ENCODE measurements at places on chromosomes 3 and 15. TPM values are rescaled to one million over a fixed set of nuclear protein-coding genes. Genes with fewer than 3 reads are reported as not detected.

DNA sequence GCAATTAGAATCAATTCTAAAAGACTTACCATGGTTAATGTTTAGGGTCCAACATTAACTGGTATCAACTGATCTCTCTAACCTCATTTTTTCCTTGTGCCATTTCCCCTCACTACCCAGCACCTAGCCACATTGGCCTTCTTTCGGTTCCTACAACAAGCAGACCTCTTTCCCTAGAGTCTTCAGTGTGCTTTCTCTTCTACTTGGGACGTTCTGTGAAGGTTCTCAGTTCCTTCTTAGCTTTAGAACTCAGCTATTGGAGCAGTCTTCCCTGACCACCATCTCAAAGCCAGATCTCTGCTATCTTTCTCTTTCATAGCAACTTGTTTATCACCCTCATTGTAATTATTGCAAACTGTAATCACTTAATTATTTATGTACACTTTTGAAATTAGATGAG lies 31.5 kb upstream of the MINDY4B start:
- DNase-seq: no peak

- DNase-seq: peak; percentile 61
These were observed 32.7 kb downstream of the SLC41A3 start for GRCh38 chr3:126051234-126051633.

DNA sequence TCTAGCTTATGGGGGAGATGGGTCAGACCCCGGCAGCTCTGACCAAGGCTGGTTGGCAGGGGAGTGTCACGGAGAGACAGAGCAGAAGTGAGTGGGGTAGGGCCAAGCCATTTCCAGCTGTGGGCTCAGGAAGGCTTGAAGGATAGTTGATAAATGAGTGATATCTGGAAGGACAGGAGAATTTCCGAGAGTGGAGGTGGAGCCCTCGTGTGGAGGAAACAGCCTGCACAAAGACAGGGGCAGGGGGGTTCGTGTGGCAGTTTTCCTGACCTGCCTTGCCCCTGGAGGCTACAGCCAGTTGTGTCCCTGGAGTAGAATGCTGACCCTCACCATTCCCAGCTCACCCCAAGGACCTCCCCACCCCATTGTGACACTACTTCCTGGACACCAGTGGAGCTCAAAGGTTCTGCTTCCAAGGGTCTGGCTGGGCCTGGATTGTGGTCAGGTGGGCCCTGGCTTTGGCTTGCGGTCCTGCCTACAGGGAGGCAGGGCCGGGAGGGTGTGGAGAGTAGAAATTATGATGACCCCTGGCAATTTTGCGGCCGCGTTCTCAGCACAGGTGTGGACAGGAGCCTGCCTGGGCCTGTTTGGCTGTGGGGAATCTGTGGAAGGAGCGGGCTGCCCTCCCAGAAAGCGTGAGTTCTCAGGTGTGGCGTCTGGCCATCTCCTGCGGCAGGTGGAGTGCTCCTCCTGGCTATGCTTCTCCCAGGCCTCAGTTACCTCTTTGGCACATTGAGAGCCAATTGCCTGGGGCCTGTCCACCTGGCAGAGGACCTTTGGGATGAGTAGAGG lies at the start of gene SLC22A14:
Gene SLC22A14 (plus strand): TSS at position 400 of the 792 bp plus-strand sequence. CDS start 23,733 bp downstream, outside the sequence.
- DNase-seq: no peak

GRCh38 chr3:35194666-35195065 lies 444.7 kb upstream of the ARPP21 start:
- no peak for DNase-seq

GRCh38 chr3:123841476-123842238 lies 42.5 kb downstream of the MYLK start:
- DNase-seq: no peak

GRCh38 chr15:45847645-45848044 lies 212.8 kb downstream of the SQOR start:
- DNase-seq: no peak

GRCh38 chr3:195385526-195385925 lies 57.3 kb downstream of the ACAP2 start:
- no peak for DNase-seq

GRCh38 chr3:34012102-34012461 lies 213.7 kb downstream of the PDCD6IP start:
- no peak for DNase-seq

- DNase-seq: no peak
These were observed 19.3 kb upstream of the TSC22D2 start for GRCh38 chr3:150388498-150389418.

- DNase-seq: no peak
These were observed 5.2 kb upstream of the EBLN2 start for GRCh38 chr3:73056014-73056844.

GRCh38 chr15:58096529-58097084 lies 31.1 kb upstream of the ALDH1A2 start:
- DNase-seq: no peak

DNA sequence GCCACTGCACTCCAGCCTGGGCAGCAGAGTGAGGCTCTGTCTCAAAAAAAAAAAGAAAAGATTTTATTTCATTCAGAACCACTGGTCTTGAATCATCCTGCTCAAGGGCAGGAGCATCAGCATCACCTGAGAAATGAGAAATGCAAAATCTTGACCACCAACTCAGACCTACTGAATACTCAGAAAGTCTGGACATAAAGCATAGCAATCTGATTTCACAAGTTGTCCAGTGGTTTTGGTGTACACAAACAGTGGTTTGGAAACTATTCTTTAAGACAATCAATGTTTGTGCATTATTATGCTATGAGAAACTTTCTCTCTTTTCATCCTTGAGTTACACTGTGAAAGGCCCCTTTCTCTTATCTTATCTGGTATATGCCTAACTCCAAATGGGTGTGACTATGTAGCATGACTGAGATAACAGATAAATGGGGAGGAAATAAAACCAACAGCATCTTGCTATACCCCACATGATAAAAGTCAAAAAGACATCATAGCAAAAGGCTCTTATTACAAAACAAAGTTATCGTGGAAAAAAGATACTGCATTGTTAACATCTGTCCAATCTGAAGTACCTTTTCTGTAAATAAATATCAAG lies 174.2 kb upstream of the STT3B start:
- DNase-seq: no peak

- DNase-seq: no peak
These were observed 30.5 kb upstream of the TCF12 start for GRCh38 chr15:56887782-56888438.

GRCh38 chr3:15291589-15292541 lies 40.5 kb downstream of the SH3BP5 start:
- DNase-seq: peak; percentile 72

GRCh38 chr3:193772422-193772763 lies 179.4 kb downstream of the OPA1 start:
- no peak for DNase-seq

- peak; percentile 49 for DNase-seq
These were observed 4.7 kb downstream of the PLA2G4F start for GRCh38 chr15:42151736-42152135.

DNA sequence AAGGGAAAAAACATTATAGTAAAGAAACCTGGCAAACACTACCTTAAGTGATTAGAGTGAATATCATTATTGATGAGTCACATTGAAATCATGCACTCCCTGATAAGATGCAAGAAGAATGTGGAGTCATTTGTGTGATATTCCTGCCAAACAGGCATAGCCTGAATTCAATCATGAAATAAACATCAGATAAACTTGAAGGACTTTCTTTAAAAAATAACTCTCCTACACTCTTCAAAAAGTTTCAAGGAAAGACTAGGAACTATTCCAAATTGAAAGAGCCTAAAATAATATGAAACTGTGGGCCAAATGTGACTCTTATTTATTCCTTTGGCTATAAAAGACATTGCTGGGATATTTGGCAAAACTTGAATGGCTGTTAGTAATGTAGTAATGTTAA lies 625.7 kb upstream of the LMCD1 start:
- DNase-seq: no peak

DNA sequence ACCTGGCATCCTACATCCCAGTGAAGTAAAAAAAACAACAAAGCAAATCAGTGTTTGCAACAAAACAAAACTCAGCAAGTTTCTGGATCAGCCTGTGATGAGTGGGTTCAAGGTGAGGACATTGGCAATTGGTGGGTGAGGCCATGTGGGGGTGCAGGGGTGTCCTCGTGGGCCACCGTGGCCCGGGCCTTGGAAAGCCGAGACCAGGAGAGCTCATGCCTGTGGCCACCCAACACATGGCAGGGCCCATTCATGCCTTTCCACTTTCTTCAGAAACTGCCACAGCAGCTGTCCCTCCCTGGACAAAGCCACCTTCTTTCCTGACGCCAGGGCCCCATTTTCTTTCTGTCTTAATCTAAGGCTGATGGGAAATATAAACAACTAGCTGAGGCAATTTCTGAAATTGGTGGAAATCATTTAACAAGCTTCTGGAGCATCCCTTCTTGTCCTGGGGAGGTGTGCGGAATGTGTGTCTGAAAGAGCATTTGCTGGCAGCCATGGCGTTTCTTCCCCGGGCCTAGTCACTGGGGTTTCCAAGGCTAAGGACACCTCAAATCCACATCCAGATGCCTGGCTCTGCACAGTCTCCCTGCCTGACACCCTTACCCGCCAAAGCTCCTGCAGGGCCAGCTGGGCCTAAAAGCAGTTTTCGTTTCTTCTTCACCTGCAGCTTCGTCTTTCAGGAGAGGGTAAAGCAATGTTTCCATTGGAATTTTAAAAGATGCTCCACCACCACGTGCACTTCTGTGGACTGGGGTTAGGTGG lies 34.1 kb upstream of the SFMBT1 start:
- peak; percentile 61 for DNase-seq

GRCh38 chr15:48748535-48748934 lies 62.3 kb downstream of the CEP152 start:
- no peak for DNase-seq

- no peak for DNase-seq
These were observed 329.1 kb downstream of the VPS13C start for GRCh38 chr15:61731099-61731498.

- no peak for DNase-seq
These were observed 126.1 kb downstream of the AQP9 start for GRCh38 chr15:58264053-58264971.

DNA sequence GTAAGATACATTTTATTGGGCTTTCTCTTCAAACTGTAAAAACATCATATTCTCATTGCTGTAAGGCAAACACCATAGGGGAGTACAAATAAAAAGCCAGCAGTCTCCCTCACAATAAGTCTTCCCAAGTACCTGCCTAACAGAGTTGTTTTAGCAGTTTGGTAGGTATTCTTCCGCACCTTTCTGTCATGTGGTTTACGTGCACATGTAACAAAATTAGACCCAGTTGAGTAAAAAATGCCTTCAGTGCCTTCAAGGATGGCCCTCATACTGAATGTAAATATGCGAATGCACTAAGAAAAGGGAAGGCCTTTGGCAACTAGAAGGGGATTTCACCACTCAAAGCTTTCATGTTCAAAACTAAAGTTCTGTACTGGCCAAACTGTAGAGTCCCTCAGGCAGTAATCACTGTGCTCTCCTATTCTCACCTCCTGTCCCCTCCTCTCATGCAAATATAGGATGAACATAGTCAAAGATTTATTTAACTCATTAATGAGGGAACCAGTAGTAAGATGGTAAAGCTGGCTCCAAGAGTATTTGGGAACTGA lies 26.4 kb downstream of the USP3 start:
- DNase-seq: no peak

- no peak for DNase-seq
These were observed 4.1 kb upstream of the ALDH1L1 start for GRCh38 chr3:126184465-126185000.

GRCh38 chr3:53597136-53597915 lies 102.9 kb downstream of the CACNA1D start:
- DNase-seq: no peak

DNA sequence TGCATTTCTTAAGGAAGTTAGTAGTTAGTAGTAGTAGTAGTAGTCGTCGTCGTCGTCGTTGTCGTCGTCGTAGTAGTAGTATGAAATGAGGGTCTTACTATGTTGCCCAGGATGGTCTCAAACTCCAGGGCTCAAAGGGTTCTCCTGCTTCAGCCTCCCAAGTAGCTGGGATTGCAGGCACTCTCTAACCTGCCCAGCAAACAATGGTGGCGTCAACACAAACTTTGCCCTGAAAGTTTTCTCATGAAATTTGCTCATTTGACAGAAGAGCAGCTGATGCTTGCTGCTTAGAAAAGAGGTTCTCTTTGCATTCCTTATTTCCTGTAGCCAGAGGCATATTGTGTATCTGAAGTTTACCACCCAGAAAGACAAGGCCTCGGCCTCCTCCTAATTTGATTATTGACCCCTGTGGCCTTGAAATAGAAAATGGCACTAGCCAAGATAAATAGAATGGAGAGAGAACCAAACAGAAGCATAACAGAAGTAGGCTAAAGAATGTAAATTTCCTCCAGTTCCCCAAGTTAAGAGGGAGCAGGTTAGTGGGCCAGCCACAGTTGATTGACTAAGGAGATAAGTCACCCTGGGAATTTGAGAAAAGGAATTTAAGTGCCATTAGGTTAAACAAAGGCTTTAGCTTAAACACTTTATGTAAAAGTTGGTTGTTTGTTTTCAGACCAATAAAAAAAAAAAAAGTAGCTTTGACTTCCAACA lies 166.2 kb upstream of the ROBO2 start:
- no peak for DNase-seq

DNA sequence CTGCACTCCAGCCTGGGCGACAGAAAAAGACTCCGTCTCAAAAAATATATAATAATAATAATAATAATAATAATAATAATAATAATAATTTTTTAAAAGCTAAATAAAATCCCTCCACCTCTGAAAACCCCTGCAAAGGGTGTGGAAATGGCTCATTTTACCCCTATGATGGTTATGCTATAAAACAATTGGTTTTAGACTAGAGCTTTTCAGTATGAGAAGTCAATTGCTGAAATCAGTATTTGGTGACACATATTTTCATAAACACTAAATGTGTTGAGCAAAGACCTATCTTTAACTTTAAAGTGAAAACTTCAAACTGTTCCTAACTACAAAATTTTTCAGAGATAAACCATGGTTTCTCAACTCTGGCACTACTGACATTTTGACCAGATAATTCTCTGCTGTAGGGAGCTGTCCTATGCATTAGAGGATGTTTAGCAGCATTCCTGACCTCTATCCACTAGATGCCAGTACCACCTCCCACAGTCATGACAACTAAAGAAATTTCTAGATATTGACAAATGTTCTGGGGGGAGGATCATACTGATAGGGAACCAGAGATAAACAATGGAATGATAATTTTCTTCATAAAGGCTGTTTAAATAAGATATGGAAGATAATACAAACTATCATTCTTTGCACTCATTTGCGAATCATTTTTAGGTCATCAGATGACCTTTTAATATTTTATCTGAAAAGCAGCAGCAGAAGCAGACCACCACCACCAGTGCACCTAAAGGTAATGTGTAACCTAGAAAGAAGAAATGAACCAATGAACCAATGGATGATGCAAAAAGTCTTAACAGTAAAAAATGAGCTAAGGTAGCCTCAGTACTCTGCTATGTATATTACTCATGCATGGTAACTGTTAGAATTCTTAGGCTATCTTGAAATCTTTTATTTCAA lies 13.8 kb downstream of the PTPN9 start:
- DNase-seq: no peak

Gene KNG1
- not detected for total RNA-seq

Gene FOXB1
- not detected for total RNA-seq

Gene CXCR6
- total RNA-seq: 0.32 TPM

Gene GPR87
- not detected for total RNA-seq

Gene RARB
- total RNA-seq: 20.3 TPM

Gene TRH
- not detected for total RNA-seq

Gene SLC6A20
- total RNA-seq: not detected

Gene CHRFAM7A
- total RNA-seq: 3.8 TPM

Gene FANCD2OS
- not detected for total RNA-seq

Gene SLC22A14
- 0.24 TPM for total RNA-seq

Gene TM4SF18
- total RNA-seq: 4.1 TPM

Gene CCDC39
- total RNA-seq: not detected

Gene ARGFX
- not detected for total RNA-seq

All from cardiac septum (tissue), 1 donor.